ENCODE measurements at places on chromosomes 7 and 10. TPM values are rescaled to one million over a fixed set of nuclear protein-coding genes. Genes with fewer than 3 reads are reported as not detected.
A peak's percentile ranks its signal among the peaks of the same experiment; 100 is the strongest.

DEPP1 gene
- 87.6 TPM for total RNA-seq

GRCh38 chr10:98694014-98694413 is 247.3 kb upstream of the HPS1 start:
- H3K27me3 ChIP-seq: no peaks in the 10 kb centered on the region
- no peak for DNase-seq
- no peaks in the 10 kb centered on the region for H3K36me3 ChIP-seq
- no peak overlapping the region for H3K4me3 ChIP-seq
- no peak overlapping the region for H3K27ac ChIP-seq

GRCh38 chr7:140019172-140019571 is 43.6 kb downstream of the PARP12 start:
- H3K27ac ChIP-seq: no peak overlapping the region
- H3K36me3 ChIP-seq: peaks cover 4% of the 10 kb centered on the region
- peaks cover 5% of the 10 kb centered on the region for H3K4me1 ChIP-seq
- no peak for DNase-seq
- peaks cover 2% of the 10 kb centered on the region for H3K27me3 ChIP-seq

AKR1B15 gene
- 0.29 TPM for total RNA-seq

DNA sequence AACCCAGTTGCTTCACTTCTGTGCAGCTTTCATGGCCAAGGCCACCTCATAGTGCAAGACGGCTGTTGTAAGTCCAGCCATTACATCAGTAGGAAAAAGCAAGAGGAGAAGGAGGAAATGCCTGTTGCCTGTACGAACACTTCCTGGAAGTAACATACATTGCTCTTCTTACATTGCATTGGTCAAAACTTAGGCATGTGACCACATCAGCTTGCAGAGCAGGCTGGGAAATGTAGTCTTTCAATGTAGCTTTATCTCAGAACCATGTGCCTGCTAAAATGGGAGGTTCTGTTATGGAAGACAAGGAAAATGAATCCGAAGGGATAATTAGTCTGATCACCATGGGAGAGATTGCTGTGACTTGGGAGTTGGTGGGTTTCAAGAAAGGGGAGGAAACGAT is 4.3 kb downstream of the SLC29A3 start:
- H3K27me3 ChIP-seq: no peaks in the 10 kb centered on the region
- H3K27ac ChIP-seq: no peak overlapping the region
- H3K4me1 ChIP-seq: peaks cover 6% of the 10 kb centered on the region
- no peak overlapping the region for H3K4me3 ChIP-seq
- DNase-seq: peak; percentile 94
- H3K36me3 ChIP-seq: peaks cover 3% of the 10 kb centered on the region

GRCh38 chr7:110224643-110225042 is 866.3 kb upstream of the LRRN3 start:
- H3K36me3 ChIP-seq: no peaks in the 10 kb centered on the region
- no peak overlapping the region for H3K4me3 ChIP-seq
- no peaks in the 10 kb centered on the region for H3K27me3 ChIP-seq
- H3K27ac ChIP-seq: no peak overlapping the region
- no peak for DNase-seq

DNA sequence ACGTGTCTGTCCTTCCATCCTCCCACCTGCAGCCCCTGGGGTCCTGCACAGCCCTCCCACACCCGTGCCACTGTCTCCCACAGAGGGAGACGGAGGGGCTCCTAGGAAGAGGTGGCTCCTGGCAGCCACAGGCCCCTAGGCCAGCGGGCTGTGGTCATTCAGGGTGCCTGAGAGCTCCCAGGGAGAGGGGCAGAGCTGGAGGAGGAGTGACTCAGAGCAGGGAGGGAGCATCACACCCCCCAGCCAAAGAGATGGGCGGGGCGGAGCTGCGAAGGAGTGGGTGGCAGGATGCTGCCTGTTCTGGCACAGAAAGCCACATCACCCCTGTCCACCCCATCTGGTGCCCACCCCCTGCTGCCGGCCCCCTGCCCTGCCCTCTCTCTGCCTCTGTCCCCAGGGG is 50.5 kb downstream of the STK32C start:
- peak; percentile 100 for DNase-seq
- H3K4me1 ChIP-seq: no peaks in the 10 kb centered on the region

DNA sequence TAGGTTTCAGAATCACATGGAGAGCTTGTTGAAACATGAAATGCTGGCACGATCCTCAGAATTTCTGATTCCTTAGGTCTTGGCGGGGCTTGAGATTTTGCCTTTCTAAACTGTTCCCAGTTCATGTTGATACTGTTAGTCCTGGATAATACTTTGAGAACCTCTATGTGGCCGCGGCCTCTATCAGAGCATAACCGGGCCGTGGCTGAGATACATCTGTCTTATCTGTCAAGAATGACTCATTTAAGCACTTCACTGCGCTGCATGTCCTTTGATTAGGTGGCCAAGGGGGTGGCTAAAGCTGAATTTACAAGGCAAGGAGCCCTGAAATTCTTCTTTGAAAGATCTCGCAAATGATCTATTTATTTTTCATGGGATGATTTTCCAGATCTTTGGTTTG is 66.9 kb downstream of the GALNT17 start:
- no peak for DNase-seq
- H3K27ac ChIP-seq: no peak overlapping the region
- no peak overlapping the region for H3K4me3 ChIP-seq
- H3K36me3 ChIP-seq: no peaks in the 10 kb centered on the region
- H3K27me3 ChIP-seq: no peaks in the 10 kb centered on the region
- no peaks in the 10 kb centered on the region for H3K4me1 ChIP-seq

GRCh38 chr7:86648169-86648568 is 4.5 kb downstream of the GRM3 start:
- H3K4me3 ChIP-seq: no peak overlapping the region
- no peak for DNase-seq
- H3K36me3 ChIP-seq: no peaks in the 10 kb centered on the region
- H3K27me3 ChIP-seq: no peaks in the 10 kb centered on the region

DNA sequence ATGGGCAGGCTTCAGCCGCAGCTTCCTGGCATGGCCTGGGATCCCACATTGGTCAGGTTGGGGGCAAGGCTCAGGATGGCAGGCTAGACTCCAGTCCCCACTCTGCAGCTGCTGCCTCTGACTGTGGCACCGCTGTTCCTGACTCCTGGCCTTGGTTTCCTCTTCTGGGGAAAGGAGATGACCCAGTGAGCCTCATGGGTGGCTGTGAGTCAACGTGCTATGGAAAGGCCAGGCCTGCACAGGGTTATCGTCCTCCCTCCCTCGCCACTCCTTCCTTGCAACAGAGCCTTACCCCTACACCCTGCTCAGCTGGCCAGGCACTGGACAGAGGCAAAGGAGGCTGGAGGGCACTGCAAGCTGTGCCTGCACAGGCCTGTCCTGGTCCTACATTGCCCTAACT is 36.1 kb upstream of the CHST15 start:
- peaks cover 7% of the 10 kb centered on the region for H3K27me3 ChIP-seq
- no peak overlapping the region for H3K4me3 ChIP-seq
- no peaks in the 10 kb centered on the region for H3K36me3 ChIP-seq
- H3K27ac ChIP-seq: no peak overlapping the region

- H3K4me1 ChIP-seq: no peaks in the 10 kb centered on the region
- H3K27me3 ChIP-seq: peaks cover 5% of the 10 kb centered on the region
- no peak overlapping the region for H3K4me3 ChIP-seq
- H3K36me3 ChIP-seq: no peaks in the 10 kb centered on the region
These were observed 19.2 kb downstream of the ANTXRL start for GRCh38 chr10:46305986-46306385.

DNA sequence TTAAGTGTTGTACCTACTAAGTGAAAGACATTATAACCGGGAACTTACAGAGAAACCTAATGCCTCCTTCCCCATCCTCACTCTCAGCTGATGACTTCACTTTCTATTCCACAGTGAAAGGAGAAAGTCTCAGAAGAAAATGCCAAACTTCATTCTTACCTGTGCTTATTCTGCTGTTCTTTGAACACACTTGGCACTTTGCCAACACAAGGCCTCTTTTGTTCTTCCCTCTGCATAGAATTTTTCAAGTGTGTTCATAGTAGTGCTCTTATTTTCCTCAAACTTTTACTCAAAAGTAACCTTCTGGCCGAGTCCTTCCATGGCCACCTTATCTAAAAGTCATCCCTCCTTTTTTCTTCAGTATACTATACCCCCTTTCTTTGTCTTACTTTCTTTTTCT is 59.4 kb upstream of the ETV1 start:
- no peaks in the 10 kb centered on the region for H3K36me3 ChIP-seq
- no peak overlapping the region for H3K27ac ChIP-seq
- no peaks in the 10 kb centered on the region for H3K4me1 ChIP-seq
- no peaks in the 10 kb centered on the region for H3K27me3 ChIP-seq
- no peak for DNase-seq

All from osteoblast (primary cell).